SJSA1 (cell line): ENCODE measurements at places on chromosomes 4 and X. TPM values are rescaled to one million over a fixed set of nuclear protein-coding genes. Genes with fewer than 3 reads are reported as not detected.

DNA sequence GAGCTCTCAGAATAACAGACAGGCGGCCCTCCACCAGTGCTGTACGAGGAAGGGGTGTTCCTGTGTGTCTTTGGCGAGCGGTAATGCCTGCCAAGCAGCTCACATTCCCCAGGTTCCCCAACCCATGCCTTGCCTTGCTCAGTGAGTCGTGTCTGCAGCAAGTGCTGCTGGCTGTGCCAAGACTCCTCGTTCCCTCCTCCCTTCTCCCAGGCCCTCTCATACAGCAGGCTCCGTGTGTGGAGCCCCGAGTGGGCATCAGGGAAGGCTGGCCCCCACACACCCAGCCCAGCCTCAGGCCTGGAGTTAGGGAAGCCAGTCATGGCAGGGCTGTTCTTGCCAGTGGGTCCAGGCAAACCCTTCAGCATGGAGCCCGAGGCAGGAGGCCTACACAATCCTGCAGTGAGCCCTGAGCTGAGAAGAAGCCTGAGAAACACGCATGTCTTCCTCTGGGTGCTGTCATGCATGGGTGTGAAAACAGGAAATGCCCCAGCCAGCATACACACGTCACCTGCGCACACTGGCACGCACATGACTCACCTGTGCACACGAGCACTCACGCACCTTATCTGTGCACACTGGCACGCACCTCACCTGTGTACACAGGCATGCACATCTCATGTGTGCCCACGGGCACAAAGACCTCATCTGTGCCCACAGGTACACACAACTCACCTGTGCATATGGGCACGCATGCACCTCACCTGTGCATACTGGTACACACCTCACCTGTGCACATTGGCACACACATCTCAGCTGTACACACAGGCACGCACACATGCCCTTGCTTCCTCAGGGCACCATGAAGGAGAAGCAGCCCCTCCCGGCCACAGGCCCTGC is 238.7 kb downstream of the DHRSX start:
- H3K27me3 ChIP-seq: no peaks in the 10 kb centered on the region
- no peaks in the 10 kb centered on the region for H3K4me1 ChIP-seq
- no peak for DNase-seq
- H3K36me3 ChIP-seq: no peaks in the 10 kb centered on the region
- no peak overlapping the region for H3K4me3 ChIP-seq
- H3K27ac ChIP-seq: no peak overlapping the region

NLRP2B gene
- total RNA-seq: not detected in 2 replicates

SH3RF1 gene
- total RNA-seq: 9.0 and 14.1 TPM in 2 replicates

CNGA2 gene
- not detected in 2 replicates for total RNA-seq
